Tongue (tissue), 3 donors: ENCODE measurements at places on chromosomes 2 and 18. TPM values are rescaled to one million over a fixed set of nuclear protein-coding genes. Genes with fewer than 3 reads are reported as not detected.

Gene EVA1A
- 9.7 TPM for total RNA-seq

- DNase-seq: peak; percentile 20
Measured at GRCh38 chr18:13165636-13166423, 52.7 kb upstream of the LDLRAD4 start.

DNA sequence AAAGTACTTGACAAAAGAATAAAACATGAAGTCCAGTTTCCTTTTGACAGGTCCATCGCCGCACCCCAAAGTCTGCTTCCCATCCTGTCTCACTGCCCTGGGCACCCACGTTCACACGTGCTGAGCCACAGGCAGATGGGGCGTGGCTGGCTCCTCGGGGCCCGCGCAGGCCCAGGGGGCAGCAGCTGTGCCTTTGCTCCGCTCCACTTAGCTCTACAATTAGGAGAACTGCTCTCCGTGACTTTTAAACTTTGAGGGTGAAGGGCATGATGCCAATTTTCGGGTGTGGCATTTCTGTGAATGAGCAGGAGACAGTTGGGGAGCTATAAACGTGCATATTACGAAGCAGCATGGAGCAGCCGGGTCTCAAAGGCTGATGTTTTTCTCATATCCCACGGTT is 152.4 kb downstream of the TDRD15 start:
- peak; percentile 58 for DNase-seq

DNA sequence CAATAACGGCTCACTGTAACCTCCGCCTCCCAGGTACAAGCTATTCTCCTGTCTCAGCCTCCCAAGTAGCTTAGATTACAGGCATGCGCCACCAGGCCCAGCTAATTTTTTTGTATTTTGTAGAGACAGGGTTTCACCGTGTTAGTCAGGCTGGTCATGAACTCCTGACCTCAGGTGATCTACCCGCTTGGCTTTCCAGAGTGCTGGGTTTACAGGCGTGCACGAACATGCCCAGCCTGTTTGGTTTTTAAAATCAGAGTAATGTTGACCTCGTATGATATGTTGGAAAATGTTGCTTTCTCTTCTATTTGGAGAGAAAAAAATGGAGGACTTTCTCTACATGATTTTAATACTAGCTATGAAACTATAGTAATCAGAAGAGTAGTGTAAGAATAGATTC is 386.2 kb downstream of the PTH2R start:
- DNase-seq: no peak

GRCh38 chr2:182593394-182593975 is 122.6 kb upstream of the DNAJC10 start:
- DNase-seq: peak; percentile 5

Gene SPATA3
- not detected for total RNA-seq

- no peak for DNase-seq
Measured at GRCh38 chr2:160753331-160753654, 259.7 kb upstream of the RBMS1 start.

DNA sequence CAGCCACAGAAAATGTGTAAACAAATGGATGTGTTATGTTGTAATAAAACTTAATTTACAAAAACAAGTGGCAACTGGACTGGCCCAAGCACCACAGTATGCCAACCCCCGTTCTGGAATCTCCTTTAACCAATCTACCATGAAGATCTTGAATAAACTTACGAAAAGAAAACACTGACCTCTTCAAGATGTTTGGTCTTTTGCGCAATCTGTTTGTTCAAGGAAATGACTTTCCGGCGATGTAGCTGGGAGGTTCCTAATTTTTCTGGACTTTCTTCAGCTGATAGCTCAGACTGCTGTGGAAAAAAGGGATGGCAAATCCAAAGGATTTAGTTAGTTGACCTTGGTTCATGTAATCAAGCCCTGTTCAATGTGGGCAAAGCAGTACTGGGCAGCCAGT is 55.7 kb downstream of the CCDC93 start:
- DNase-seq: no peak

- DNase-seq: no peak
Measured at GRCh38 chr2:74639550-74639949, 8.6 kb downstream of the M1AP start.

- no peak for DNase-seq
Measured at GRCh38 chr2:203709416-203710040, 3.1 kb downstream of the CD28 start.

Gene RGPD4
- total RNA-seq: not detected

Gene SERPINB10
- 7.0 TPM for total RNA-seq

GRCh38 chr18:31978616-31979015 is 35.7 kb upstream of the TRAPPC8 start:
- DNase-seq: no peak

- peak; percentile 25 for DNase-seq
Measured at GRCh38 chr2:234723400-234723799, 226.5 kb upstream of the ARL4C start.

DNA sequence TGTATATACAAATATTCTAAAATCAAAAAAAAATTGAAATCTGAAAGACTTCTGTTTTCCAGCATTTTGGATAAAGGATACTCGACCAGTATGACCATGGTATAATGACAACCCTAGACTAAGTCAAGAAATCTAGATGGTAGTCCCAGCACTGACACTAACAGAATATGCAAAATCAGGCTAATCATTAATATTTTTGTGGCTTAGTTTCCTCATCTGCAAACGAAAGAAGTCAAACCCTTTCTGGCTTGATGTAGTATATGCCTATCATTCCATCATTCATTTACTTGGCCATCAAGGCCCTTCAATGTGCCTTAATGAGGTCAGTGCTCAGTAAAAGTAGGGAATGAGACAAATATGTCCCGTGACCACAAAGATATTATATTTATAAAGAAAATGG is 83.5 kb downstream of the NCKAP5 start:
- no peak for DNase-seq

GRCh38 chr2:136178941-136179601 is 61.1 kb upstream of the CXCR4 start:
- no peak for DNase-seq

DNA sequence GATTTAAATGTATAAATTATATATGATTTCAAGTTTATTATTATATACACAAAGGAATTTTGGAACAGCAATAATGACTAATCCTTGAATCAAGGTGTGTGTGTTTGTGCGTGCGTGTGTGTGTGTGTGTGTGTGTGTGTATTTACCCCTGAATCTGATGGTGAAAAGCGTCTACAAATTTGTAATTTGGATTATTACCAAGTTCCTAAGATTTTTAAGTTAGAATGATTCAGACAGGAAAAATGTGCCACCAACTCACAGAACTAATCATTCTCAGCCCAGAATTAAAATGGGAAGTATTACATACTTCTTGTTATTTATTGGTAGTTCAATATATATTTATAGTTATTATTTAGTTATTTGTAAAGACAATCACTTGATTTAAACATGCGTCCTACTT is 12.3 kb downstream of the CALCRL start:
- no peak for DNase-seq

Gene ALLC
- not detected for total RNA-seq

DNA sequence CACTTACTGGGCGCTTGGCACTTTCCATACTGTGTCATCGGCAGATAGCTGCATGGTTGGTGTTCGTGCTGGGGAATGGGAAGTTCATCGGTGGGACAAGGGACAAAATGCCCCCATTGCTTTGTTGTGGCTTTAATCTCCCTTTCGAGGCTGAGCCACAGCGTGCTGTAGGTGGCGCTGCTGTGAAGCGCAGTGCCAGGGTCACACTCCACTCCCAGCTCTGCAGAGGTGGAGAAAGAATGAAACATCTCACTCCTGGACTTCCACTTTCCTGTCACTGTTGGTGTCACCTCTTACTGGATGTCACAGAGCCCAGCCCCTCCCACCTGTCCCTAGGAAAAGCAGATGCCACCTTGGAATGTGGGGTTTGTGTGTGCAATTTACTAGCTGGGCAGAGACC is 8.7 kb downstream of the TYMS start:
- DNase-seq: no peak

DNA sequence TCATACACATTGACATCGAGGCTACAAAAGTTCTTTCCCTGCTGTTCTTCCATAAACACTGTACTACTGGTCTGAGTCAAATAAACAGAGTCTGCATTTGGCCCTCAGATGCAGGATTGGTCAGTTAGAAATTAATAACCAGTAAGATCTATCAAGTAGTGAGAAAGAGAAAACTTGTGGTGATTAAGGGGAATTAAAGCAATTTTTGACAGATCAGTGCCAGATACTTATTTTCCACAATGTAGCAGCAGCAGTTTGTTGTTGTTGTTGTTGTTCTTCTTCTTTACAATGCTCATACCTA is 85.0 kb downstream of the IKZF2 start:
- no peak for DNase-seq

DNA sequence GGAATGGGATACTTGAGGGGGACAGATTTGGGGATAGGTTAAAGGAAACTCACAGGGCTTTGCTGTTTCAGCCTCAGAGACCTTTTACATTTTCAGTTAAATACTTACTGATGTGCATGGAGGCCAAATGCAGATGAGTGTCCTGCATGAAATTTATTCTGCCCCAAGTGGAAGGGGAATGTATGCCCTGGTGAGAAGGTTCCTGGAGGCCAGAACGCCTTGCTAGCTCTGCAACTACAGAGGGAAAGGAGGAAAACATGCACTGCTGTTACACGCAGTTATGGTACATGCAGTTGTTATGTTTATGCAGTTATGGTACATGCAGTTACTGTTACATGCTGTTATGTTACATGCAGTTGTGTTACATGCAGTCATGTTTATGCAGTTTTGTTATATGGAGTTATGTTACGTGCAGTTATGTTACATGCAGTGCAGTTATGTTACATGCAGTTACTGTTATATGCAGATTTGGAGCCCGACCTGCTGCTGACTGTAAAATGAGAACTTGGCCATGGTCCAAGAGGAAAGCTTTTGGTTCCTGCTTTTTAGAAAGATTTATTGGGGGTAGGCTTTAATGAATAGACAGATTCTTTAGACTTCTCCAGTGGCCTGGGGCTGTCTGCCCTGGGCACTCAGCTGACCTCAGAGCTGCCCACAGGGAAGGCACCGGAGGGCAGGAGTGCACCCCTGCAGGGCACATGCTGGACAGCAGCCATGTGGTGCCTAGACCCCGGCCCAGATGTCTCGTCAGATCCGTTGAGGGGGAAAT is 84.1 kb downstream of the LDLRAD4 start:
- peak; percentile 79 for DNase-seq

DNA sequence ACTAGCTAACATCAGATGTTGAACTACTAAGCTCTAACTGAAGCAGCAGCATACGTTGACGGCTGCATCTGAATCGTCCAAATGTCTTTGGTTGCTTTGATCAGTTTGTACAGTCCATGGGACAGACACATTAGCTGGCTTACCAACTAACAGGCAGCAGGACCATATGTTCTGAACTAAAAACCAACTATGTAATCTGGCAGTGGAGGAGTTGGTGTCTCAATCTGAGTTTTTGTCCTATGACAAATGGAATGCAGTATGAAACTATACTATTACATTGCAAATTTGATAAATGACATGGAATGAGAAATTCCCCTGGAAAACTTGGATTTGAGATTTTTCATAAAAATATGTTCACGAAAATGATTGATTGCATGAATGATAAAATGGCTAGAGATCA is 79.5 kb downstream of the EPHA4 start:
- no peak for DNase-seq

Gene FHOD3
- total RNA-seq: 33.0 TPM

Gene GALNT13
- 1.1 TPM for total RNA-seq

- no peak for DNase-seq
Measured at GRCh38 chr2:220011859-220012258, 384.4 kb downstream of the SLC4A3 start.

Gene CD8B
- total RNA-seq: 1.0 TPM

Gene DNAH7
- 0.31 TPM for total RNA-seq

Gene PRSS56
- 0.82 TPM for total RNA-seq

Gene CYS1
- total RNA-seq: 5.4 TPM

Gene IL1B
- total RNA-seq: 0.21 TPM

Gene MYCN
- 7.3 TPM for total RNA-seq

DNA sequence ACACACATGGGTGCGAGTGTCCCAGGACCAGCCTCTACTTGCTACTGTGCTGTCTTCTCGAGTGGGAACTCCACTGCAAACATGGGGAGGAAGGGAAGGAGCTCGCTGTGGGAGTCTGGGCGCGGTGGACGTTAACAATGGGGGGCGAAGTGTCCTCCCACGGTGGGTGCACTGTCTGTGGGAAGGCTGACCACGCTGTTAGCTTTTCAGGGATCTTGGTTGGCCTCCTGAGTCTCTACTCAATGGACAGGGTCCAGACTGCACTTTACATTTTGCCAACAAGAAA is 146.7 kb downstream of the MBP start:
- DNase-seq: no peak

GRCh38 chr2:120060088-120060623 is 47.3 kb downstream of the EPB41L5 start:
- no peak for DNase-seq

DNA sequence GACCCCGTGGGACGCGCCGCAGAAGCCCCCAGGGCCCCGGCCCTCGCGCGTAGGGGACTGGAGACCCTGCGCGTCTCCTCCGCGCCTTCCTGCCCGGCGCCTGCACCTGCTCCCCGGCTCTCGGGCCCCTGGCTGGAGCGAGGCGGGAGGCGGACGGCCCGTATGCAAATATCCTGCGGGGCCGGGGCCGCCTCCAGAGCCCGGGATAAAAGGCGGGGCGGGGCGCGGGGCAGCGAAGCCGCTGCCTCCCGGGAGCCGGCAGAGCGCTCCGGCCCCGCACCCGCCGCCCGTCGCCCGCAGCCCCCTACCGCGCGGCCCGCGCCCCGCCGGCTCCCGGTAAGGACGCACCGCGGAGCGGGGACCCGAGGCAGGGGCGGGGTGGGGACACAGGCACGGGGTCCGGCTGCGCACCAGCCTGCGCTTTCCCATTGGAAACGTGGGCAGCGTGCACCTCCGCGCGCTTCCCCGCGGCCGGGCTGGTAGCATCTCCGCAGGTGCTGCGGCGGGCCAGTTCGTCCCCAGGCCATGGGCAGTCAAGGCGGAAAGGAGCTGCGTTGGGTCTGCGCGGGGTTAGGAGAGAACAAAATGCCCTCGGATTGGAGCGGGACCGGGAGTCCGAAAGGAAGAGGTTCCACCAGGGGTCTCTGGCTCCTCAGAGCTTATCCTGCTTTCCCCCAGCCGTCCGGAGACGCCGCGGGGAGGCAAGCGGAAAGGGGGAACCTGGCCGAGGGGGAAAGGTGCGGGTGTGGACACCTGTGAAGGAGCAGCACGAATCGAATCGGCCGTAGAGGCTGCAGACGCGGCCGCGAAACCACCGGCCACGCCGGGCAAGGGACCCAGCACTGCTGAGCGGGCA is at the start of gene ATP6V1C2:
ATP6V1C2 (plus strand) TSS at position 235 of the 856 bp plus-strand sequence. CDS start 1,220 bp downstream, outside the sequence.
- peak; percentile 21 for DNase-seq

- no peak for DNase-seq
Measured at GRCh38 chr18:62179213-62179612, 7.6 kb downstream of the PIGN start.

Gene KLHL29
- total RNA-seq: 8.4 TPM

DNA sequence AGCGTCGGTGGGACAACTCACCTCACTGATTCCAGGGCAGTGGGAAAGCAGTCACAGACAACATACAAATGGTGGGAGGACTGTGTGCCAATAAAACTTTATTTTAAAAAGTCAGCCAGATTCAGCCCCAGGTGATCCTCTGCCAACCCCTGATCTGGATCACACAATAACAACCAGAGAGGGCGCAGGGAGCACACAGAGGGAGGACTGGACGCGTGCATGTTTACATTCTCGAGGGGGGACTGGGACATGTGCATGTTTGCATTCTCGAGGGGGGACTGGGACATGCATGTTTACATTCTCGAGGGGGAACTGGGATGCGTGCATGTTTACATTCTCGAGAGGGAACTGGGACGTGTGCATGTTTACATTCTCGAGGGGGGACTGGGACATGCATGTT is 209.5 kb downstream of the NDUFA10 start:
- DNase-seq: no peak

Gene RNF152
- total RNA-seq: 75.6 TPM
